ENCODE measurements at places on chromosomes 2 and 18. TPM values are rescaled to one million over a fixed set of nuclear protein-coding genes. Genes with fewer than 3 reads are reported as not detected.

DNA sequence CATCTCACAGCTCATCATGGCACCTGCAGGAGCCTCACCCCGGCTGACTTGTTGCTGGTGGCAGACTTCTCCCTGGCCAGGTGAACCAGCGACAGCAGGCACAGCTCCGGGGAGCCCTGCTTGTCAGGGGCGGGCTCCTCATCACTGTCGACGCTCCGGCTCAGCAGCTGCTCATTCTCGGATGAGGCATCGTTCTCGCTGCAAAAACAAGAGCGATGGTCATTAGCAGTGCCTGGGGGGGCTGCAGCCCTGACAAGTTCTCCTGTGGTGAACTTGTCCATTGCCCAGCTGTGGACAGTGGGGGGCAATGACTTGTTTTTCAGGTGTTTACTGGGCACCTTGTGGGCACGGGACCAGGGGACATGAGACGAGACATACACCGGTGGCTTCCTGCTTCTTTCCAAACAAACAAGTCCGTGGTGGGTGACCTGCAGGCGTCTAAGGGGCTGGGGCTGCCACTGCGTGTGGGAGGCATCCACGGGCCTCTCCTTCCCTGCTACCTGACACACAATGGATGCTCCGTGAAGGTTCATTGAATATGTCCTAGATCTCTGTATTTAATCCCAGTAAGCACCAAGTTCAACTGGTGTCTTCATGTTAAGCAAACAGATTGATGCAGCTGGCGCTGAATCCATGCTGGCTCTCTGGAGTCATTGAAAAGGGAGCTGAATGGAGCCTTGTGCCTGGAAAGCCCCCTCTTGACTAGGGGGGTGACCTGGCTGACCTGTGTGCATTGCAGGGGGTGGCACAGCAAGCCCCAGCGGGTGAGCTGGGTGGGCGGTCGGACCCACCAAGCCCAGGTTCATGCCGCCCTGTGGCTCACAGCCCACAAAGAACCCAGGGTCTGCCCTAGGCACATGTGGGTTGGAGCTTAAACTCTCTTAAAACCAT lies 81.0 kb downstream of the EDAR start:
- no peak for DNase-seq

GRCh38 chr18:6963452-6964097 lies 154.0 kb downstream of the LAMA1 start:
- no peak for DNase-seq

DNA sequence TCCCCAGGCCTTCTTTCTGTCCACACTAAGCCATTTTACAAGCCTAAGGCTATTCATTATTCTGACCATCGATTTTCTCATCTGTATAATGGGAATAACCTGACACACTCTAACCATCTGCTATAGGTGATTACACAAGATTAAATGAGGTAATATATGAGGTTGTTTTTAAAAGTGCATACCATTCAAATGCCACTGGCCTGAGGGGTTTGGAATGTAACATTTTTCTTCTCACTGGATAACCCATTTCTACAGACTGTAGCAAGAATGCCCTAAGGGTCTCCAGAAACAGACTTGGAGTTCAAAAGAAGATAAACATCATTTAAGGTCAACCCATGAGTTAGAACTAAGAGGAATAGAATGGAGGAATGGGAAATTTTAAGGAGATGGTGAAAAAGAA lies 111.7 kb upstream of the SETBP1 start:
- DNase-seq: no peak

DNA sequence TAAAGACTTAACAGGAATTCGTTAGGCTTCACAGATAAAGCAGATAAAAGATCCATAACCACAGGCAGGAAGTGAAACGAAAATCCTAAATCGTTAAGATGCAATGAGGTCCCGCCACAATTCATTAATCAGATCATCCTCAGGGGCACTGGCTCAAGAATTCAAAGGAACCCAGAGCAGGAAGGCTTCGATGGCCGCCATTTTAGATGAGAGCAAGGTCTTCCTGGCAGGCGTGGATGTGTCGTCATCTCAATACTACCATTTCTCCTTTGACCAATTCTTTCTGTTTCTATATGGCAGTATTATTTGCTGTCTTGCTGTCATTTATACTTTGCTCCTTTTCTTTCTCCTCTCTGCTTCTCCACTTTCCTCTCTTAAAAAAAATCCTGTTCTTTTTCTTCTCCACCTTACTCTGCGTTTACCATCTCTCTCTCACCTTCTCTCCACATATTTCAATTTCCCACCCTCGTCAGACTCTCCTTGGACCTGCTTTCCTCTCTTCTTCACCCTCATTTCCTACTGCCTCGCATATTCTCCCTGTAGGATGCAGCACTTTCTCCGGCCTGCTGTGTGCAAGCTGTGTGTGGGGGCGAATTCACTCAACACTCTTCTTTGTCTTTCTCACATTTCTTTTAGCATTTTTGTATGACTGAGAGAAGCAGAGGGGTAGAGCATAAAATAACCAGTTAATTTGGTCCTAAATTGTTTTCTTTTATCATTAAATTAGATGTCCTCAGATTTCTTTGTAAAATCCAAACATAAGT lies 35.1 kb upstream of the LHCGR start:
- DNase-seq: no peak

DNA sequence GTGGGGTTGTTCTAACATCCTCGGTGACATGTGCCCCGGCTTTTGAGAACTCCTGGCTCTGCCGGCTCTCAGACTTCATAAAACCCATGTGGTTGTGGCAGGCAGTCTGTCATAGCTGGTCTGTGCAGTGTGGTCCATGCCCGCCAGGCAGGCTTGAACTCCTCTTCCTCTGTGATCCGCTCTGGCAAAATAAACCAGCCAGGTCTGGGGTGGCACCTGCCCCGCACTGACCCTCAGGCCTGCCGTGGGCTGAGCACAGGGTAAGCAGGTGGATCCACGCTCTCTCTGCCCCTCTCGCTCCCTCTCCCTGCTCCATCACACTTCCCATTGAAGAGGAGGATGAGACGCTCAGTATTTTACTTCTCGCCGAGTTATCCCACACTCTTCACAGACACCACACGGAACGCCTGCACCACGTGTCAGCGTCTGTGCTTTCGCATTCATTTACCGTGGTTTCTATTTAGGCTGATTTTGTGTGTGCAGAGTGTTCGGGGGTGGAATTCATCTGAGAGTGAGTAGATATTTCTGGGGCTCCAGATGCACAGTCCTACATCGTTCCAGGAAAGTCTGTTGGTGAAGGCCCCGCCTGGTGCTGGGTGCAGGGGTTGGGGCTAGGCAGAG lies 56.4 kb downstream of the RTP5 start:
- DNase-seq: no peak

The MARCHF4 gene
- total RNA-seq: 1.7 TPM

The SERPINB11 gene
- total RNA-seq: not detected
